ENCODE measurements at places on chromosomes 1 and 21.

GRCh38 chr1:151541752-151542151 is 1.6 kb downstream of the TUFT1 start:
- DNase-seq = no peak

DNA sequence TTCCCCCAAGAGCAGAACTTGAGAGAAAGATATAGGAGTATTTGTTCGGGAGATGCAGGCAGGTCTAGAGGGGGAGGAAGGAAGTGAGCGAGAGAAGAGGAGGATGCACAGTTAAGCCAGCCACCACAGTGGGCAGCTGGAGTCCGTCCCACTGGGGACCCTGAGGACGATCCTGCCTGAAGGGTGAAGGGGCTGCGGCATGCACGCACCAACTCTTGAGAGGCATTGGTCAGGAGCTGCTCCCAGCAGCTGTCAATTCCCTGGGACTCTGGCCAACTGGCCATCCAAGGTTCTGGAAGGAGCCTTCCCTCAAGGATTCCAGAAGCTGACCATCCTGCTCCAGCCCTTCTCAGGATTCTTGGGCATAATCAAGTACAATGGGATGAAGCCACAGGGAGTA is 246.9 kb downstream of the MATN1 start:
- DNase-seq = no peak

DNA sequence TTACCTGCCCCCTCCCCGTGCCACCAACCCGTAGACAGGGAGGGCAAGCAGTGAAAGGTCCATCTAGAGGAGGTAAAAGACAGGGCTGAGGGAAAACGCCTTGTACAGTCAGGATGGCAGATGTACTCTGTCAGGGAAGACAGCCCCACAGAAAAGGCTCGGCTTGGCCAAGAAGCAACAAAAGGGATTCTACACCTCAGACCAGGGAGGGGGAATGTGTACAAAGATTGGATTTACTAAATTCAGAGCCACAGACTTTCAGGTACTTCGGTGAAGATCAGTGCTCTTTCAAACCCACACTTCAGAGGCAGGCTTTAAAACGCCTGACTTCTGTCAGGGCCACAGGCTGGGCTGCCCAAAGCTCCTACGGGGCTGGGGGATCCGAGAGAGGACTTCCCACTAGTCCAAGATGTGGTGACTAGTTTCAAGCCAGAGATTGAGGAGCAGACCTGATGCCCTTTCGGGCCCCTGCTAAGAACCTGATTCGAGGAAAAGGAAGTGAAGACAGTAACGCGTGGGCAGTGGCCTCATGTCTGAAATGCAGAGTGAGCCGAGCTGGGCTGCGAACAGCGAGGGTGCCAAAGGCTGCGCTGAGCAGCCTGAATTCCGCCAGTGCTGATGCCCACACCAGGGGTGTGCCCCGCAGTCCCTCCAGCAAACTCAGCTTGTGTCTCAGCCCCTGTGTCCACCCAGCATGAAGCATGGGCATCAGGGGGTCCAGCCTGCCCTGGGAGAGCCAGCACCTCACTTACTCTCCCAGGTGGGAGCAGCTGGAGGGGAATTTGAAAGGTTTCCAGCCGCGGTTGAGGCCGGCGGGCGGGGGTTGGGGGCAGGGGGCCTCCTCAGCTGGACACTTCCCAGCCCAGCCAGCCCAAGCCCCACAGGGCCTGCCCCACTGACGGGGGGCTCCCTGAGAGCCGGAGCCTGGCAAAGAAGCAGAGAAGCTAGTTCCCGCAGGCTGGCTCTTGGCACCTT is 36.2 kb downstream of the KIAA1614 start:
- no peak for DNase-seq

- DNase-seq = no peak
Observed at GRCh38 chr1:68173936-68174737, 58.2 kb downstream of the WLS start.

- DNase-seq = no peak
Observed at GRCh38 chr1:12320486-12320885, 90.7 kb downstream of the VPS13D start.

- no peak for DNase-seq
Observed at GRCh38 chr1:187987236-187987776, 1158.6 kb downstream of the PLA2G4A start.

GRCh38 chr21:32325706-32326105 is 27.1 kb downstream of the MRAP start:
- no peak for DNase-seq

Measured in common myeloid progenitor, CD34-positive (primary cell).